ENCODE measurements at places on chromosomes 4 and X. TPM values are rescaled to one million over a fixed set of nuclear protein-coding genes. Genes with fewer than 3 reads are reported as not detected.

- no peak for DNase-seq
Measured at GRCh38 chr4:184596044-184596616, 53.1 kb downstream of the CASP3 start.

DNA sequence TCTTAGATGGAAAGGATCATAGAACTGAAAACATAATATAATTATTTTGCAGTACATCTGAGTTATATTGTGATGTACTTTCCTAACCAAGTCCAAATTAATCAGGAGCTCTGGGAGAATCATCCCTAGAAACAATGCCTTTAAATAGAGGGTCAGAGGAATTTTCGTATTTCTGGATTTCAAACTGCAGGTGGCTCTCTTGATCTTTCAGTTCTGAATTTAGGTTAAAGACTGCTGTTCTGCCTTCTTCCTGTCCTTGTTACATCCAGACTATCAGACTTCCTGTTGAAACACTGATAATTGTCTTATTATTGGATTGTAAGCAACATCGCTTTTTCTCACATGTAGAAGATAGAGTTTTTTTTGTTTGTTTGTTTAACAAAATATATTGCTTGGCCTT is 142.7 kb downstream of the RPA4 start:
- DNase-seq = no peak

DNA sequence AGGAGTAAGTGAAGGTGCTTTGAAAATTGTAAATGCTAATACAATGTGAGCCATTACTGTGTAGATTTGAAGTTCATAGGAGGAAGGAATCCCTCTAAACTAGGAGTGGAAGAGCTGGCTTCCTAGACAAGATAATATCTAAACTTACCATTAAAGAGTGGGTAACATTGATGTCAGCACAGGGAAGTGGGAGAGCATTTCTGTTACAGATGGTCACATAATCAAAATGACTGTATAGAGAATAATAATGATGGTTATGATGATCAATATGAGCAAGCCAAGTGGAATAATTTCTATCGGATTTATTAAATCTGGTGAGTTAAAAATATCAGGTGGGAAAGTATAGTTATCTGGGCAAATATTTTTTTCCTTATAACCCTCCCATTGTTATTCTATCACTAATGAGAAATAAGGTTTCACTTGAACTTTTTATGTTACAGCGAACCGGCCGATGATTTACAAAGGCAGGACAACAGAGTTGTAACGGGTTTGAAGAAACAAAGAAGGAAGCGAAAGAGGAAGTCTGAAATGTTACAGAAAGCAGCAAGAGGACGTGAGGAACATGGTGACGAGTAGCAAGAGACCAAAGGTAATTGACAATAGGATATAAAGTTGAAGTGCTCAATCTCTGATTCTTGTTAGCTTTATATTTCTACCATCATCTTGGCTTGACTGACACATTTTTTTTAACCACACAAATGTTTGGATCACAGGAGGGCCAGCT is 43.5 kb downstream of the FMR1NB start:
- DNase-seq = no peak

Gene FRAS1
- not detected for total RNA-seq

Gene SORCS2
- total RNA-seq = not detected

Data from T-helper 17 cell (primary cell).